ENCODE measurements at places on chromosomes 5 and 9.

DNA sequence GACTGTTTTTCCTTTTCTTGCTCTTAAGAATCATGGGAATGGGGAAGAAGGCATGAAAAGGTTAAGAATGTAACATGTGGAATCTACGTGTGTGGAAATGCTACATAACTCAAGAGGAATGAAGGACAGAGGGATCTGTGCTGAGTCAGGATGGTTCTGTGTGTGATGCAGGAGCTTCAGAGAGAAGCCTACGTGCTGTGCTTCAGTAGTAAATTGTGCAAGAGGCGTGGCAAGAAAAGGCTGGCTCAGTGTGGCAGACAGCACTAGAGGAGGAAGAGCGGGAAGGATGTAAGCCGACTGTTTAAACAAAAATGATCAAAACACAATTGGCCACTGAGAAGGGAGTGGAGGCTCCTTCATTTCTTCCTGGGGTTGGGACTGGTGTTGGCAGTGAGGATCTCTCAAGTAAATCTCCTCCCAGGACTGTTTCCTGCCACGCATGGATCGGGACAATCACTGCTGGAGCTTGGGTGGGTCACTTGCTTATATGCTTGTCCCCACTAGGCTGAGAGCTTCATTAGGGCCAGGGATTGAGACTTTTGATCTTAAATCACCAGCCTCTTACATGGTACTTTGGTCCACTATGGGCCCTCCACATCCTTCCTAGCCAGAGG, 59.4 kb upstream of the BASP1 start:
- peak; percentile 82 for DNase-seq

- peak; percentile 15 for DNase-seq
Observed at GRCh38 chr9:81588148-81588871, 101.0 kb downstream of the TLE1 start.

DNA sequence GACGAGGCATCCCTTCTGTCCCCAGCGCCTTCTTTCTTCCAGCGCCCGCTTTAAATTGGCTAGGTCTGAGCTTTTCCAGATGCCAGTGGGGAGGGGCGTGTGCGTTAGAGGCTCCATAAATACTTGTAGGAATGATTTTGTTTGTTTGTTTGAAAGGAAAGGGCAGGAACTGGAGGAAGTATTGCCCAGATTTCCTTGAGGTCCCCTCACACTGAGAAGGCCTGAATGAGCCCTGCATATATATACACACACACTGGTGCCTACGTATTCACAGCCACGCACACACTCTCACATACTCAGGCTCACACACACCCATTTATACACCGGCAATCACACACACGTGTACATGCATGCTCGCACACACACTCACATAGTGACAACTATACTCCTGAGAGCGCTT, 1.0 kb upstream of the SLIT3 start:
- no peak for DNase-seq

DNA sequence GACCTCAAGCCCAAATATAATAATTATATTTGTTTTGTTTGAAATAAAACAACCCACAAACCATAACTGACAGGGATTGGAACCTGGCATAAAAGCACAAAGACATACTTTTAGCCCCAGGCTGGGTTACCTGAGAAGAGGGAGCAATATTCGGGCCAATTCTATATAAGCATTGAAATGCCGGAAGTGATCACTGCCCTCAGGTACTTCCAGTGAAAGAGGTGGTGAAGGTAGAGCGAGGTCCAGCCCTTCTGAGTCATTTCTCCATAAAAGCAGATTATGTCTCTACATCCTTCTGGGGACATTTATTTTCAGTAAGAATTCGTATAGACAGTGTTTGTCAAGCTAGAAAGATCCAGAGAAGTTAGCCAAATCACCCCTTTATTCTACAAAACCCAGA, 59.6 kb downstream of the GCNT4 start:
- no peak for DNase-seq

DNA sequence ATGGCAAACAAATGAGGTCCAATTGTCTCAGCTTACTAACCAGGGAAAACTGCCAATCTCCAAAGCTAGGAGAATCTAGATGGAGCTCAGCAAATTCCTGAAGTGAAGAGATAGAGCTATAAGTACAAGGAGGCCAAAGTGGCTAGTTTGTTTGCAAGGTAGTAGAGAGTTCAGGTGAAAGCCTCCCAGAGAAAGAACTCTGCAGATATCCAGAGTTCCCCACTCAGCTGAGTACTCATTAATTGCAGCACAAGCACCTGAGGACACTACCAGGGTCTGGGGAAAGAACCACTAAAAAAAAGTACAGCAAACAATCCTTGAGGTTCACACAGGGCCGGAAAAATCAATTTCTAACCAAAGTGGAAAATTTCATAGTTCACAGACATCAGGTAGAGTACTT, 250.9 kb downstream of the TMEM232 start:
- no peak for DNase-seq

DNA sequence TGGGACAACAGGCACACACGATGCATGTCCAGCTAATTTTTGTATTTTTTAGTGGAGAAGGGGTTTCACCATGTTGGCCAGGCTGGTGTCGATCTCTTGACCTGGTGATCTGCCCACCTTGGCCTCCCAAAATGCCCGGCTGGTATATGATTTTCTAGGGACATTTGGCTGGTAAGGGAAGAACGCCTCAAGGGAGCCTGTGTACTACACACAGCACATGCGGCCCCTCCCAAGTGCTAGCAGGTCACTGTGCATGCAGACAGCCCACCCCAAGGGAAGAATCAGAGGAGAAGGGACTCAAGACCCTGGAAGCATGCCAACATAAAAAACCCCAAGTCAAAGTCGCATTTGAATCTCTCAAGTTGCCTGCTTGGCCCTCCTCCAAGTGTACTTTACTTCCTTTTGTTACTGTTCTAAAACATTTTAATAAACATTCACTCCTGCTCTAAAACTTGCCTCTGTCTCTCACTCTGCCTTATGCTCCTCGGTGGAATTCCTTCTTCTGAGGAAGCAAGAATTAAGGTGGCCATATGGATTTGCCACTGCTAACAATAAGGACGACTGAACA, 24.3 kb upstream of the OTULINL start:
- DNase-seq: no peak

GRCh38 chr9:134046894-134047681, 20.7 kb downstream of the BRD3 start:
- DNase-seq: no peak

DNA sequence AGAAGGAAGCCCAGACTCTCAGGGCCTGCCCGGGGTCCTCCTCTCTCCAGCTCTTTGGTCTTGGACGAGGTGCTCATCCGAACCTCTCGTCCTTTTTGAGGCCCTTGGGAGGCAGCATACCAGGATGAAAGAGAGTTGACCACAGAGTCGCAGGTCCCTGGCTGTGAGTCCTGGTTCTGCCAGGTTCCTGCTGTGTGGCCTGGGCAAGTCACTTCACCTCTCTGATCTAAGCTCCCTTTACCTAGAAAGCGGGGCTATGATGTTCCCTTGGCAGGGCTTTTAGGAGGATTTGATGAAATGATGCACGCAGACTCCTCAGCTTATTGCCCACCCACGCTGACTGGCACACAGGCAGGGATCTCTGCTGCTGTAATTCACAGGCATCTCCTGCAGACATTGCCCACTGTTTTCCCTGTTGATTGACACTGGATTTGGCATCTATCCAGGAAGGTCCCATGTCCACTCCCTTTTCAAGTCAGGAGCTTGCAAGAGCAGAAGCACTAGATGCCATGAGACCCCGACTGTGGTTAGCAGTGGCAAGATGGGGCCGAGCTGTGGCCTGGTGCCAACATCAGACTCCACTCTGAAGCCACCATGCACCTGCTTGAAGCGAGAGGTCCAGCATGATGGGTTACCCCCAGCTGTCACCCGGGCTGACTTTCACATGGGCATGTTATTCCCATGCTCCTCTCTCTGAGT, 71.5 kb downstream of the MACROH2A1 start:
- no peak for DNase-seq

GRCh38 chr9:88536951-88537760, 2.2 kb downstream of the NXNL2 start:
- no peak for DNase-seq

GRCh38 chr5:170113522-170113900, 7.8 kb downstream of the FOXI1 start:
- DNase-seq: no peak

- DNase-seq: no peak
Observed at GRCh38 chr9:129446828-129447550, 173.9 kb downstream of the C9orf50 start.

DNA sequence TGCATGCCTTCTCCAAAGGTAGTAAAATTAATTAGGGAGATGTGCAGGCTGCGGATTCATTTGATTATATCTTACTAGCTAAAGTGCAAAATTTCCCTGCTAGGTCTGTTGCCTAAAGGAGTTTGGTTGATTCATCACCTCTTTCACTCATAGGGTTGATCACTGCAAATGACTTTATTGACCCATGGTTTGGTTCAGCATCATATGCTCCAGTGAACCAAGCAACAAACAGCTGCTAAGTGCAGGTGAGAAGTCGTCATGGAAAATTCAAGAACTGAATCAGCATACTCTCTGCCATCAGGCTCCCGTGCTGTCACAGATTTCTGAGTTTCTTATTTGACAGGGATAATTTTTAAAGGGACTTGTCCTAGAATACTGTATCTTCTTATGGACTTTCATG, 571.8 kb upstream of the CDH18 start:
- DNase-seq: no peak

DNA sequence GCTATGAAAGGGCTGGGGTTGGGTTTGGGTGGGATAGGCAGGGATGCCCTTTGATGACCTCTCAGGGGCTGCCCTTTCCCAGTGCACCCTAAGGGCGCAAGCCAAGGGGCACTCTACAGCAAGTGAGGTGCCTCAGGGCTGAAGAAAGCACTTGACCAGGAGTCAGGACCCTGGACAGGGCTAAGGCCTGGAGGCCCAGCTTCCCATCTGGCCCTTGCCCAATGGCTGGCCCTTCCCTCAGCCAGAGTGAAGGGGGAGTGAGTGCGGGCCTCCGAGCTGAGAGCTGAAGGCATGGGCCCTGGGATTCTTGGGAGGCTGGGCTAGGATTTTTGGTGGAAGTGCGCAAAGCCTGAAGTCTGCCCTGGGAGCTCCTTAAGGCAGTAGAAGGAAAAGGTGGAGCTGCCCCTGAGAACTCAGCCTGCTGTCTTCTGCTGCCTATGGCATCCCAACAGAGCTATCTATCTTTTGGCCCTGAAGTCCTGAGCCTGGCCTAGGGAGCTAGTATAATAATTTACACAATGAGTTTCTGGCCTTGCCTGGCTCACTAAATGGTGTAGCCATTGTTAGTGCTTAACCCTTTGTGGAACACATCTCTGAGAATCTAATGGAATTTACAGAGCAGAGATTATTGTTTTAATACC, 16.4 kb downstream of the JADE2 start:
- DNase-seq: no peak

DNA sequence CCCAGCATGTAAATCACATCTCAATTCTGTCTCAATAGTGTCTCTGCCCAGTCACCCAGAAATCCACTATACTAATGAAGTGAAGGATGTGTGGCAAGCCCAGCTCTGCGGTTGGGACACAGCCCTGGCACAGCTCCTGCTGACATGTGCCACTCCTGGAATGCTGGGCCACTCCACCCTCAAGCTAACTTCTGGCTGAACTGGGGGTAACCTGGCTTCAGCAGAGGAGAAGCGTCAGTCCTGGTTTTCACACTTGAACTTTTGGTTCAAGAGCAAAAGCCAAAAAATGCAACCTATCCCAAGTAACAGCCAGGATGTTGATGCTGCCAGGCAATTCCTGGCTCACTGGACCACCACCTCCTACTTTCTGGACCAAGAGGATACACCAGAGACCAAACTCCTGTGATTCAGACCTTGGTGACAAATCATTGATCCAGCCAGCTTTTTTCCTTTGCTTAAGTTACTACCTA, 86.4 kb downstream of the ARRDC3 start:
- peak; percentile 63 for DNase-seq

DNA sequence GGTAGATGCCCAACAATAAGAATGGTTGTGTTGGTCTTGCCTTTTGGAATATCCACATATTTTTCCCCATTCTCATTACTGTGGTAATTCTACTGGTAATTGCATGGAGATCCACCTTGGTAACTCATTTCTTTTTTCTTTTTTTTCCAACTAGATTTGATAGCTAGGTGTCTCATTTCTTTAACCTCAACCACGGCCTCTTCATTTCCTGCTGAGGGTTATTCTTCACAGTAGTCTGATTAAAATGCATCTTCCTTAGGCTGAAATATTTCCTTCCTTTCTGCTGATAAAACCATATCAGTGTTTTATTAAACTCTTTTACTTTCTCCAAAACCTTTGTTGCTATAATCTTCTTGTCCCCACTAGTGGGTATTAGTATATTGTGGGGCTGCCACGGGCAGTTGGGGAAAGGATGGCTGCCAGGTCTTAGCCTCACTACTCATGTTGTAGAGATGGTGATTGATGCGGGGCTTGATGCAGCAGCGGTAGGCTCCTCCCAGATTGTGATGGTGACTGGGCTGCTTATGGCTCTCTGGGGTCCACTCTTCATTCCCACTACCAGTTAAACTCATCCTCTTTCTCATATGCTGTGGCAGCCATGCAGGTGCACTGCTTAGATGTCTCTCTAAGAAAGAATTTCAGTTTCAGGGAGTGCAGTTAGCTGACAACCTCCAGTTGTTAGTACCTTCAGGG, 35.9 kb downstream of the KIF2A start:
- no peak for DNase-seq

- DNase-seq: no peak
Observed at GRCh38 chr5:95398989-95399388, 7.8 kb downstream of the FAM81B start.

GRCh38 chr9:131707733-131708157, 32.1 kb downstream of the RAPGEF1 start:
- DNase-seq: peak; percentile 65

- no peak for DNase-seq
Observed at GRCh38 chr5:166018716-166019115, 2272.7 kb upstream of the WWC1 start.

GRCh38 chr5:180823346-180823745, 20.7 kb upstream of the MGAT1 start:
- DNase-seq: no peak

DNA sequence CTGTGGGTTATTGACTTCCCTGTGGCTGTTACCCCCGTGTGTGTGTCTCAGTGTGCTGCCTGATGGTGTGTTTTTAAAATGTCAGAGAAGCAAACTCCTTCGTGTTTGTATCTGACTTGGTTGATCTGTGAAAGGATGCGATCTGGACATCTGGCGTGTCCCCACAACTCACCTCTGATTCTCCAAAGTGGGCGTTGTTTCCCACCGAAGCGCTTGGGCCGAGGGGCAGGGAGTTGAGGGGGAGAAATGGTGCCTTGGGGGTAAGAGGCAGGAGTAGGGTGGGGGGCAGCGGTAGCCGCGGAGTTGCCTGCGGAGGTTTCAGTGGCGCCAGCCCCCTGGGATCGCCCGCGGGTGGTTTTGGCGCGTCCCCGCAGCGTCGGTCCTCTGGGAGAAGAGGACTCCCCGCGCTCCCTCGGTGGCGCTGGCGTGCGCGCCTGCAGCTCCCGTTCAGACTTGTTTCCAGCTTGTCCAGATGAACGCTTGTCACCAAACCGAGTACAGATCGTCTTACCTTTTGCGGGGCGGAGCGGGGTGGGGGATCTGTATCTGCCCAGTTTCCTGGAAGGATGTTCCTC, 1.1 kb downstream of the MAST4 start:
- no peak for DNase-seq

DNA sequence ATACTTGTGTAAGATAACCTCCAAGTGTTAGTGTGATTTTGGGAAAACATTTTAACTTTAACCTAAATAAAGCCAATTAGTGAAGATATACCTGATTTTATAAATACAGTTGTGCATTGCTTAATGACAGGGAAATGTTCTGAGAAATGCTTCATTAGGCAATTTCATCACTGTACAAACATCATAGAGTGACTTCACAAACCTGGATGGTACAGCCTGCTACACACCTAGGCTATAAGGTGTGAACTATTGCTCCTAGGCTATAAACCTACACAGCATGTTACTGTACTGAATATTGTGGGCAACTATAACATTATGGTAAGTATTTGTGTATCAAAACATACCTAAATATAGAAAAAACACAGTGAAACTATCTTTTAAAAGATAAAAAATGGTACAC, 166.8 kb upstream of the TARS1 start:
- no peak for DNase-seq
